Activated naive CD8-positive, alpha-beta T cell treated with anti-CD3 and anti-CD28 coated beads for 36 hours (primary cell): ENCODE measurements at places on chromosomes 13 and 19. TPM values are rescaled to one million over a fixed set of nuclear protein-coding genes. Genes with fewer than 3 reads are reported as not detected.
A peak's percentile ranks its signal among the peaks of the same experiment; 100 is the strongest.

The IGLON5 gene
- 0.18 TPM for total RNA-seq

The KLK14 gene
- total RNA-seq, result 0.31 TPM

DNA sequence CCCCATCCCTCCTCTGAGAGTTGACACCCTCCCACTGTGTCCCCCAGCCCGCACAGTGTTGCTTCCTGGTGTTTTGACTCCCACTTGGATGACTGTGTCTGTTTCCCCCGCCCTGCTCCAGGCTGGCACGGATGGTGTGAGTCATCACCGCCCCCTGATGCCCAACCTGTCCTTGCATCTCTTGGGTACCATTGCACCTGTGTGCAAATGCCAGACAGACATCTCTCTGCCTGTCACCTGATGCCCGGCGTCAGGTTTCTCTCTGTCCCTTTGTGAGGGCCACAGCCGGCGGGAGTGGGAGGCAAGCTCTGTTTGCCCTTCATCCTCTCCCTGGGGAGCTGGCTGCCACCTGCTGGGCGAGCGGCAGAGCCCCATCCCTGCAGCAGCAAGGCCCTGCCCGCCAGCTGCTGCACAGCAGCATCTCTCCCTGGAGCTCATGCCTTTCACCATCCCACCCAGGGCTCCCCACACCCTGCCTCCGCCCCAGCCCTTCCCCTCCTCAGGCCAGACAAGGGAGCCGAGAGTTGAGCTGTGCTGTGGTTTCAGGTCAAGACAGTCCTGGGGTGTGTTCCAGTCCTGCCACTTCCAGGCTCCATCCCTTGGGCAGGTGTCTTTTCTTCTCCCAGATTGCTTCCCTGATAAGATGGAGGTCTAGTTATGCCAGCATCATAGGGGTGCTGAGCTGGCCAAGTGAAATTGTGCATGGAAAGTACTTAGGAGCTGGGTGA lies 29.7 kb downstream of the NKPD1 start:
- H3K27ac ChIP-seq, result no peak overlapping the region
- no peaks in the 10 kb centered on the region for H3K27me3 ChIP-seq
- no peak for DNase-seq
- no peaks in the 10 kb centered on the region for H3K36me3 ChIP-seq
- H3K4me1 ChIP-seq, result peaks cover 11% of the 10 kb centered on the region
- H3K4me3 ChIP-seq, result no peak overlapping the region

DNA sequence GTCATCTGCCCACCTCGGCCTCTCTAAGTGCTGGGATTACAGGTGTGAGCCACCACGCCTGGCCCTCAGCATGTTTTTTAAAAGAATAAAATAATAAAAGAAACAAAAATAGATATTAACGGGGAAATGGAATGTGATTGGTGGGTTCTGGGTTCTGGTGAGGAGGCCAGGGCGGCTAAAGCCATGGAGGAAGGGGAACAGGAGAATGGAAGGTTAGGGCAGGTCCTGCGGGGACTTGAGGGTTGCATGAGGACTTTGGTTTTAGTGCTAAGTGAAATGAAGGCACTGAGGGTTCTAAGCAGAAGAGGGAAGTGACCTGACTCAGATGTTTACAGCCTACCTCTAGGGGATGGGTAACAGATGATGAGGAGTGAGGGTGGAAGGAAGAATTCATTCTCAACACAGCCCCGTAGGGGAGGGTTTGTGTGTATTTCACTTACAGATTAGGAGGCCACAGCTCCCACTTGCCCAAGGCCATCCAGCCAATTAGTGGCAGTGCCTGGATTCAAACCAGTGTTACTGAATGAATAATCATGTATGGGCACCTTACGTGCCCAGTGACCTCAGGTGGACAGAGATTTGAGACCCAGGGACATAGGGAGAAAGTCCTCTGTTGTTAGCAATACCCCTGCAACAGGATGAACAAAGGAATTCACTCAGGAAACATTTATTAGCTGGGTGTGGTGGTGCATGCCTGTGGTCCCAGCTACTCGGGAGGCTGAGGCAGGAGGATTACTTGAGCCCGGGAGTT lies 6.7 kb upstream of the MRPL4 start:
- H3K27ac ChIP-seq, result no peak overlapping the region
- peaks cover 3% of the 10 kb centered on the region for H3K4me1 ChIP-seq
- no peaks in the 10 kb centered on the region for H3K36me3 ChIP-seq
- DNase-seq, result no peak

- peak overlapping the region; percentile 58 for H3K27ac ChIP-seq
- DNase-seq, result peak; percentile 85
- H3K27me3 ChIP-seq, result peaks cover 29% of the 10 kb centered on the region
- H3K36me3 ChIP-seq, result peaks cover 8% of the 10 kb centered on the region
Observed at GRCh38 chr19:21474671-21475181, 30.7 kb upstream of the ZNF429 start.

DNA sequence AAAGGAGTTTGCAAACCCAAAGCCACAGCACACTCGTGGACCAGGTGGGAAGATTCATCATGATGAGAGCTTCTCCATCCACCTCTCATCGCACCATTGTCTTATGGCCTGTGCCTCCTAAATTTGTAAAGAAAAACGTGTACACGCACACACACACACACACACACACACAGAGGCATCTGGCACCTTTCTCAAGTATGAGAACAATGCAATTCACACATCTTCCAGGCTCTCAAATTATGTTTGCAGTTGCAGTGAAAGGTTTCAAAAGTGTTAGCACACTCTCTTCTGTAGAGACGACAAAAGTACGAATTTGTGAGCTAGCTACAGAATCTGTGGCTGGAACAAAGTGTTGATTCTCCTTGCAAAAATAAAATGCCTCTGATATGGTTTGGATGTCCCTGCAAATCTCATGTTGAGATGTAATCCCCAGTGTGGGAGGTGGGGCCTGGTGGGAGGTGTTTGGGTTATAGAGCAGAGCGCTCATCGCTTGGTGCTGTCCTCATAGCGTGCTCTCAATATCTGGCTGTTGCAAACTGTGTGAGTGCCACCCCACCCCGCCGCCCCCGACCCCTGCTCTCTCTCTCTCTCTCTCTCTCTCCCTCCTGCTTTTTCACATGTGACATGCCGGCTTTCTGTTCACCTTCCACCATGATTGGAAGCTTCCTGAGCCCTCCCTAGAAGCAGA lies 21.8 kb upstream of the RAB20 start:
- no peaks in the 10 kb centered on the region for H3K36me3 ChIP-seq
- no peaks in the 10 kb centered on the region for H3K4me1 ChIP-seq
- no peak overlapping the region for H3K4me3 ChIP-seq
- peaks cover 29% of the 10 kb centered on the region for H3K27me3 ChIP-seq
- H3K27ac ChIP-seq, result no peak overlapping the region
- DNase-seq, result no peak
